ENCODE measurements at places on chromosomes 2 and 18. TPM values are rescaled to one million over a fixed set of nuclear protein-coding genes. Genes with fewer than 3 reads are reported as not detected.

Gene GAREM2
- 5.2 TPM for polyA plus RNA-seq

Gene NUP35
- polyA plus RNA-seq = 13.9 TPM

Gene SETBP1
- 19.5 TPM for polyA plus RNA-seq

Gene C2orf80
- polyA plus RNA-seq = not detected

Gene ZNF516
- 53.3 TPM for polyA plus RNA-seq

Gene VWA3B
- 1.0 TPM for polyA plus RNA-seq

Gene RGPD4
- not detected for polyA plus RNA-seq

Gene RIT2
- polyA plus RNA-seq = not detected

Gene ARHGAP15
- polyA plus RNA-seq = 7.3 TPM

Gene CCDC141
- 81.5 TPM for polyA plus RNA-seq

Gene SLC5A7
- 0.06 TPM for polyA plus RNA-seq

Gene IGFBP2
- polyA plus RNA-seq = 146 TPM

Gene DCDC2C
- 0.46 TPM for polyA plus RNA-seq

Gene TMEFF2
- 18.6 TPM for polyA plus RNA-seq

Gene ZNF521
- 50.6 TPM for polyA plus RNA-seq

Gene IL36A
- not detected for polyA plus RNA-seq

Gene NT5C1B
- polyA plus RNA-seq = not detected

Gene INPP5D
- 8.9 TPM for polyA plus RNA-seq

Measured in hindlimb muscle (tissue), 1 donor.